ENCODE measurements at places on chromosomes 12 and 14. TPM values are rescaled to one million over a fixed set of nuclear protein-coding genes. Genes with fewer than 3 reads are reported as not detected.

DNA sequence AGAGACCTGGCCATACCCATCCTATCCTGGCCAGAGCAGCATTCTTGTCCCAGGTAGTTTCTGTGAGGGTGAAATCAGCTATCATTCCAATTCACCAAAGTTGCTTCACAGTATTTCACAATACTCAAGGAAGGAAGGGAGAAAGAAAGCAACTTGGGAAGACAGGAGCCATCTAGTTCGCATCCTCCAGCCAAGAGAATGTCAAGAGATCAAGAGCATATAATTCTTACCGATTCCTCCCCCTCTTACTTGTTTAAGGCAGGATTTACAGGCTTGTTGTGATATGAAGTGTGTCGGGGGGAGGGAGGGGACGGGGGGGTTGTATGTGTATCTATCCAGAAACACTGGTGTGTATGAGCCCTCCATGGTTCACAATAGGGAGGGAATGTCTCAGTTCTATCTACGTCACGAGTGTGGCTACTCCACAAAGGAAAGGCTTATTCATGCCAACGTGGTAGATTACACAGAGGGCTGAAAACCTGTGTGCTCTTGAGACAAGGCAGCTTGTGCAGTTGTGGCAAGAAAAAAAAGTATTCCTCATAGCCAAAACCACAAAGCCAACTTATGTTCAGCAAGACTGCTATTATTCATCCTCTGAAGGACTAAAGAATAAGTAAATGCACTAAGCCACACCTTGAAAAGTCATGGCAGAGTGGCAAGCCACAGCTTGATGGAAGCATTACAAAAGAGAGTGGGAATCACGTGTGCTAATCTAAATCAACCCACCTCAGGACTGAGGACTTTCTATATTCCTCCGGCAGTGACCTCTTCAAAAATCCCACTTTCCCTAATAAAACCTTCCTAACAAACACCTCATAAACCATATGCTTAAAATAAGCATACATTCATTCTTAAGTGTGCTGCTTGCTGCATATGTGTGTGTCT, 35.0 kb downstream of the CORO1C start:
- H3K27ac ChIP-seq, result peak overlapping the region; percentile 95
- DNase-seq, result peak; percentile 56
- no peaks in the 10 kb centered on the region for H3K27me3 ChIP-seq

GRCh38 chr12:105539735-105540134, 209.2 kb downstream of the C12orf75 start:
- DNase-seq, result no peak
- no peak overlapping the region for H3K4me3 ChIP-seq
- no peaks in the 10 kb centered on the region for H3K4me1 ChIP-seq

DNA sequence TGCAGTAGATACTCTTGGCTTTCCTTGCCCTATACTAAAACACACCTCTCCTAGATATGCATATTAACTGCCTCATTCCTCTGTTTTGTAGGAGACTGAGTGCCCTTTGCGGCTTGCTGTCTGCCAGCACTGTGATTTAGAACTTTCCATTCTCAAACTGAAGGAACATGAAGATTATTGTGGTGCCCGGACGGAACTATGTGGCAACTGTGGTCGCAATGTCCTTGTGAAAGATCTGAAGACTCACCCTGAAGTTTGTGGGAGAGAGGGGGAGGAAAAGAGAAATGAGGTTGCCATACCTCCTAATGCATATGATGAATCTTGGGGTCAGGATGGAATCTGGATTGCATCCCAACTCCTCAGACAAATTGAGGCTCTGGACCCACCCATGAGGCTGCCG, 15.4 kb downstream of the TRAFD1 start:
- no peak for DNase-seq
- H3K4me3 ChIP-seq, result no peak overlapping the region
- H3K4me1 ChIP-seq, result no peaks in the 10 kb centered on the region
- H3K36me3 ChIP-seq, result no peaks in the 10 kb centered on the region
- H3K27me3 ChIP-seq, result no peaks in the 10 kb centered on the region

The COX8C gene
- not detected for total RNA-seq

The SIX1 gene
- not detected for total RNA-seq

The ASCL1 gene
- not detected for total RNA-seq

Data from uterus (tissue), 4 donors.